T follicular helper cell (primary cell): ENCODE measurements at places on chromosomes 5 and 9.
A peak's percentile ranks its signal among the peaks of the same experiment; 100 is the strongest.

DNA sequence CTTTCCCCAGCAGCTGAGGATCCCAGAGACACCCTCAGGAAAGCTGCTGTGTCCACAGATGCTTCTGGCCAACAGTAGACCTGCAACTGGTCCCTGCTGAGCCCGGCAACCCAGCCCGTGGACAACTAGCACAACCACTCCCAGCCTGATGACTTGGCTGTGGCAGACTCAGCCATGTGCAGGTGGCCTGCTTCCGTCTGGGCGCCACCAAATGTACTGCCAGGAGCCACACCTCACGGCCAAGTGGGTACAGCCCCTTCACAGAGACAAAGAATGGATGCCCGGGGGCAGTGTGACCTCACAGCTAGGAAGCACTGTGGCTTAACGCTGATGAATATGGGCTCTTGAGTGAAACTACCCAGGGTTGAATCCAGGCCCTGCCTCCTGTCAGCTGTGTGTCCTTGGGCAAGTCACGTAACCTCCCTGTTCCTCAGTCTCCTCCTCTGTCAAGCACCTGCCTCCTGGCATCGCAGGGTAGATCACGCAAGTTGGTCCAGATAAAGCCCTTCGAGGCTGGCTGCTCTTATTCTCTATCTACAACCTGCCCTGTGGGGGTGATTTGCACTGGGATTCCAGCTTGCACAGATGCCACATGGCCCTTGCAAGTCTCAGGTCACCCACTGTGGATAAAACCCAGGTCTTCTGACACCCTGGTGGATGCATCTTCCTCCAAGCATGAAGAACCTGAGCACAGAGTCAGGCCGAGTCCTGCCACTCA is 225.0 kb downstream of the PBX3 start:
- DNase-seq: no peak

GRCh38 chr5:88934439-88934838 is 51.5 kb upstream of the MEF2C start:
- DNase-seq: no peak

- peak; percentile 37 for DNase-seq
These were observed 3.2 kb downstream of the RAB24 start for GRCh38 chr5:177300236-177300880.

- no peak for DNase-seq
These were observed 49.5 kb downstream of the MRRF start for GRCh38 chr9:122314165-122314564.

- DNase-seq: no peak
These were observed 32.1 kb downstream of the USP20 start for GRCh38 chr9:129867136-129868022.

DNA sequence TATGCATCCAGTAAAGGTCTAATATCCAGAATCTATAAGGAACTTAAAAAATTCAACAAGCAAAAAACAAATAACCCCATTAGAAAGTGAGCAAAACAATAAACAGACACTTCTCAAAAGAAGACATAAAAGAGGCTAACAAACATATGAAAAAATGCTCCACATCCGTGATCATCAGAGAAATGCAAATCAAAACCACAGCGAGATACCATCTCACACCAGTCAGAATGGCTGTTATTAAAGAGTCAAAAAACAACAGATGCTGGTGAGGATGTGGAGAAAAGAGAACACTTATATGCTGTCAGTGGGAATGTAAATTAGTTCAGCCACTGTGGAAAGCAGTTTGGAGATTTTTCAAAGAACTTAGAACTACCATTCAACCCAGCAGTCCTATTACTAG is 86.1 kb downstream of the WWC1 start:
- peak; percentile 4 for DNase-seq

DNA sequence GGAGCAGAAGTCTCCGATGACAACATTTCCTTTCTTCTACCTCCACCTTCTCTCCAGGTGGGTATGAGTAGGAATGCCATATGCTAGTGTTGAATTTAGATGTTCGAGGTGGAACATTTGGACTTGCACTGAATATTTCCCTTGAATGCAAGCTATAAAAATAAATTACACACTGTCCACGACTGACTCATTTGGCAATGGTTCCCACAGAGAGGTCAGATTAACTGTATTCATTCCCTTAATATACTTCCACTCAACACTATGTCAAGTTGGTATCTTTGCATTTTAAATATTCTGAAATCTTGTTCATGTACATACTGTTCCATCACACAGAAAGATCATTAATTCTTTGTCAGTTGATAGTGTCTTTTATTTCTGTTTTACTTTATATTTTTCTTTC is 222.6 kb upstream of the PIK3R1 start:
- no peak for DNase-seq

- DNase-seq: no peak
These were observed 340.6 kb downstream of the ASTN2 start for GRCh38 chr9:117074342-117074662.

GRCh38 chr5:32770444-32770843 is 59.3 kb downstream of the NPR3 start:
- DNase-seq: no peak

- DNase-seq: peak; percentile 56
These were observed at the start of gene CAST for GRCh38 chr5:96661855-96662724. CAST (plus strand) TSS chr5:96662376; CDS start chr5:96662423, 47 bp downstream.

DNA sequence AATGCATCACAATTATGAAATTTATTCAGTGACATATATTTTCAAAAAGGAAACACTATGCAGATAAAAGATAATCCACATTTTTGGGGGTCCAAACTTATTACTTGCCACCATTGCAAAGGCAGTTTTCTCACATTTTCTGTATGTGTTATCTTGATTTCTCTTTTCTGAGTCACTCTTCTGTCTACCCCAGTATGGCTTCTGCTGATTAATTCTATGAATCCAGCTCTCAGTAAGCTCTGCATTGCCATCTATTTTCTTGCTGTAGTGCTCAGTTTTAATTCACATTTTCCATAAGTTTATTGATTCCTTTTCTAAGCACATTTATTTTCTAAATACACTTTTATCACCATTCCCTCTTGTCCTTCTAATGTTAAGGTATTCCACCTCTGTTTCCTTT is 1.7 kb downstream of the IFNA10 start:
- no peak for DNase-seq

DNA sequence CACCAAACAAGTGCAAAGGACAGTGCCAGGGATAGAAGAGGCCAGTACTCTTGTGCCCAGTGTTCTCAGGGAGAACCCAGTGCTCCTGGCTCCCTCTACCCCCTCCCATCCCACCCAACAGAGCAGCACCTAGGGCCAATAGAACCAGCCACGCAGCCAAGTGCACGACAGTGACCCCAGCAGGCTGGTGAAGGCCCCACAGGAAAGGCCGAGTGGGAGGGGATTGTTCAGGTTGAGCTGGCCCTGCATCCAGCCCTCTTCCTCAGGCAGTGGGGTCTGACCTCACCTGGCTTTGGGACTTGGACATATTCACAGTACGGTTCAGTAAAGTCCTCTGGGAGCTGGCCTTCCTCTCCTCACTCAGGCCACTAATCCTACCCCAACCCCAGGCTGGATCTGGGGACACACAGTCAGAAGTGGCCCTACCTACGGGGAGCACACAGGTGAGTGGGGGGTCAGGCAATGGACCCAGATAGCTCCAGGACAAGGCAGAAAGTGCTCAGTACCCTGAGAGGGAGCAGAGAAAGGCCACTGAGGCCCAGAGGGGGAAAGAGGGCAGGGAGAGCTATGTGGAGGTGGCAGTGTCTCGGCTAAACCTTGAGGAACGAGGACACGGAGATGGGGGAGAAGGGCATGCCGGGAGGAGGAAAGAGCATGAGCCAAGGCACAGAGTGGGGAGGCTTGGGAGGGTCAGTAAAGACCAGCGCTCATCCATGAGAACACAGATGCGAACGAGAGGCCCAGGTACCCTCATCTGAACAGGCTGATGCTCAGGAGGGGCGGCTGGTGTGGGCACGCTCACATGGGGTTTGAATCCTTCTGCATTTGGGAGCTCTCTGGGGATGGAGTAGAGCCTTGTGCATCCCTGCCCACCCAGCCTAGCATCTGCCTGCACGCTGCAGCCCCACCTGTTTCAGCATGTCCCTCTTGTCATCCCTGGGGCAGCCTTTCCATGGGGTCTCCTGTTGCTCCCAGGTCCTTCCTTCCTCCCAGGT is 25.6 kb downstream of the POLR1E start:
- no peak for DNase-seq

GRCh38 chr9:134483361-134484184 is 157.3 kb downstream of the RXRA start:
- DNase-seq: no peak

GRCh38 chr5:10729320-10730042 is 31.6 kb downstream of the DAP start:
- DNase-seq: no peak

DNA sequence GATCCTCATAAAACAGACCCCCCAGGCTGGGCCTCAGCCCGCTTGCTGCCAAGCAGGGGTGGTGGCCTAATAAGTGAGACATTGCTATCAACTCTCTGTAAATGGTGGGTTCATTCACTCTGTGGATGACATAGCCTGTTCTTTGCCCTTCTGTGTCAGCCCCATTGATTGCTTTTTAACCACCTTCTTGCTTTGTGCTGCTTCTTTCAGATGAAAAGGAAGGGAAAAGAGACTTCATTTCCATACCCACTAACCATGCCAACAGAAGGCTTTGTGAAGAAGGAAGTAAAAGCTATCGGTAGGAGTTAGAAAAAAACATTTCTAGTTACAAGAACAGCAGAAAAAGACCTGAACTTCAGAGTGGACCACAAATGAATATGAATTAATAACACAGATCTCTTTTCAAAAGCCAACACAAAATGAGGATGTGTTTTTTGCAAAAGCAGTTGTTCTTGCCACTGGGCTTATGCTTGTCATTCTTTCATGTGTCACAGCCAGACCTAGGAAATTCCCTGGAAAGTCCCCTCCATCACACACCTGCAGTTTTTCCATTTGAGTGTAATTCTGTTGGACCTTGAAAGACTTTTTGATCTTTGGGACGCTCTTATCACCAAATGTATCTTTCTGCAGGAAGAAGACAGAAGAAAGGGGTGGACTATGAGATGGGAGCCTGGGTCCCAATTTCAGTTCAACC is 507.7 kb downstream of the CCDC171 start:
- DNase-seq: no peak

GRCh38 chr9:125889112-125889475 is 141.9 kb downstream of the PBX3 start:
- DNase-seq: no peak

DNA sequence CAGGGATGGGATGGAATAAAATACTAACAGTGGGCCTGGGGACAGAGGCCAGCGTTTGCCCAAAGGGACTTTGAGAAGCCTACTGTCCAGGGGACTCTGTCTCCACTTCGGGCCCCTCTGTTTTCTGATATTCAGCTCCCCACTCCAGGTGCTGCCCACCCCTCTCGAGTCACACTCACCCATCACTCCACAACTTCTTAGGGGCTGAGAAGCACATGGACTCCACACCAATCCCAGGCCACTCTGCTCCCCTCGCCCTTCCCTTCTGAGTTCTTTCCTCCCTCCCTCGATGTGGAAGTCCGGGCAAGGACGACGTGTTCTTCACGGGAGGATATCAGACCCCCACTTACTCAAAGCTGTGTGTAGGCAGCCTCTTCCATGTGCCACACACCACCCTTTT is 124.5 kb downstream of the BARX1 start:
- no peak for DNase-seq

DNA sequence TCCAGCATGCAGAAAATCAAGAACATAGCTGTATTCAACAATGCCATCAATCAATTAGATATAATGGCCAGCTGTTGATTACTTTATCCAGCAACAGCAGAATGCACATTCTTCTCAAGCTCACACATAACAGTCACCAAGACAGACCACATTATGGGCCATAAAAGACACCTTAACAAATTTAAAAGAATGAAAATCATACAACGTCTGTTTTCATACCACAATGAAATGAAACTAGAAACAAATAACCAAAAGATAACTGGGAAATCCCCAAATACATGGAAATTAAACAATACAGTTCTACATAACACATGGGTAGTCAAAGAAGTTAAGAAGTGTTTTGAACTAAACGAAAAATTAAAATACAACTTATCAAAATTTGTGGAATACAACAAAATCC is 130.9 kb upstream of the GNA14 start:
- DNase-seq: no peak

DNA sequence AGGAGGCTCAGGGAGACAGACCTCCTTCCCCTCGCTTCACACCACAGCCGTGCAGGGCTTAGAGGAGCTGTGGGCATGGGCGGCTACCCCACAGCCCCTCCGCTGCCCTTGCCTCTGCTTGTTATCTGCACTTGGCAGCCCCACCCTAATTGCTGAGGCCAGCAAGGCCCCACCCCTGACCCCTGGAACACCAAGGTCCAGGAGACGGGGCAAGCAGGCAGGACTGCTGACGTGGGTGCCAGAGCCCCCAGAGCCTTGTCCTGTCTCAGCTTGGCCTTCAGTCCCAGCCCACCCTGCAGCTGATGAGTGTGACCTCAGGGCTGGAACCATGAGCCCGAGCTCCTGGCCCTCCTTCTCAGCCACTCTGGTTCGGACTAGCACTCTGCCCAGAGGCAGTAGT is 29.1 kb upstream of the NEURL1B start:
- DNase-seq: no peak

- DNase-seq: no peak
These were observed 26.2 kb upstream of the HSPA9 start for GRCh38 chr5:138601444-138601843.

DNA sequence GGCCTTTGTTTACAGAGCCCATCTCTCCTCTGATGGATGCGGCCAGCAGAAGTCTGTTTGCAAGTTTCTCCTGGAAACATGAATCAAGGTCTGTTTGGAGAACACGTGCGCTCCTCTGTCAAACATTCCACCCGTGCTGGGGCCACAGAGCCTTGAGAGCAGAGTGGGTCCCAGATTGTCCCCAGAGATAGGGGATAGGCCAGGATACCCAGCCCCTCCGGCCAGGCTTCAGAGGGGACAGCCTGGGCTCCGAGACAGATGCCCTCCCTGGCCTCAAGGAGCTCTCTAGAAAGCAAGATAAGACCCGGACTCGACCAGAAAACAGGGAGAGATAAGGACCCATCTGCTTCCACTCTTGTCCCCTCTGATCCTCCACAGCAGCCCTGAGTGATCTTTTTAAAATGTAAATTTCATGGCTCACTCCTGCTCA is 40.4 kb upstream of the HAND1 start:
- DNase-seq: no peak

GRCh38 chr5:310516-310915 is 11.0 kb upstream of the AHRR start:
- DNase-seq: no peak

DNA sequence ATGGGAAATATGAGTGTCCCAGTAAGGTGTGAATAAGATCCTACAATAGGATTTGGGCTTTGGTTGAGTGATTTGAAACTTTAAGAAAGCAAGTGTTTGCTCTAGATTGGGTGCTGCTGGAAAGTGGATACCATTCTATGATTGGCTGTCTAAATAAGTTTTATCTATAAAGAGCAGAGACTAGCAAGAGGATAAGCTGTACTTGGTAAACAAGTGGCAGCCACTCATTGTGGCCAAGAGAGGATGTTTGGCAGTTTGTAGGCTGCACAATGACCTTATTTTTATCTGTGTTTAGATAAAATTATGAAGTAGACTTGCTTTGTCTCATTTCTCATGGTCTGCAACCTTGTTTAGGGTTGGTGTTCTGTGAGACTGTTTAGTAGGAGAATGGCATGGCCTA is 341.6 kb upstream of the PIK3R1 start:
- no peak for DNase-seq
